ENCODE measurements at places on chromosomes 5 and 9.

DNA sequence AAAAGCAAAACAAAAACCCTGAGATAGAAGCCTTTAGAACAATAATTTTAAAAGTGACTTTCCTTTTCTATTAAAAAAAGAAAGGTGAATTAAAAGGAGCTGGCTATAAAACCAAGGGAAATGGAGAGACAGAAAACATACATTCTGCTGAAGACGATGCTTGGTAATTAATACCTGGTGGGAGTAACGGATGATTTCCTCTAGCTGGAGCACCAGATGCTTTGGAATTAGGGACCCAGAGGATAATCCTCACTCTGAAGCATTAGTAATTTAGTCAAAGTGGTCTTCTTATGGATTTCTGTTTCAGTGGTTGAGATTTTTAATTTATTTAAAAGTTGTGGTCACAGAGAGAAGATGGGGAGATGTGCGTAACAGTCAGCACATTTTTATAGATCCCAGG lies 982.5 kb downstream of the TLE4 start:
- DNase-seq, result no peak

GRCh38 chr5:58455066-58455465 lies 4.8 kb downstream of the PLK2 start:
- DNase-seq, result no peak

DNA sequence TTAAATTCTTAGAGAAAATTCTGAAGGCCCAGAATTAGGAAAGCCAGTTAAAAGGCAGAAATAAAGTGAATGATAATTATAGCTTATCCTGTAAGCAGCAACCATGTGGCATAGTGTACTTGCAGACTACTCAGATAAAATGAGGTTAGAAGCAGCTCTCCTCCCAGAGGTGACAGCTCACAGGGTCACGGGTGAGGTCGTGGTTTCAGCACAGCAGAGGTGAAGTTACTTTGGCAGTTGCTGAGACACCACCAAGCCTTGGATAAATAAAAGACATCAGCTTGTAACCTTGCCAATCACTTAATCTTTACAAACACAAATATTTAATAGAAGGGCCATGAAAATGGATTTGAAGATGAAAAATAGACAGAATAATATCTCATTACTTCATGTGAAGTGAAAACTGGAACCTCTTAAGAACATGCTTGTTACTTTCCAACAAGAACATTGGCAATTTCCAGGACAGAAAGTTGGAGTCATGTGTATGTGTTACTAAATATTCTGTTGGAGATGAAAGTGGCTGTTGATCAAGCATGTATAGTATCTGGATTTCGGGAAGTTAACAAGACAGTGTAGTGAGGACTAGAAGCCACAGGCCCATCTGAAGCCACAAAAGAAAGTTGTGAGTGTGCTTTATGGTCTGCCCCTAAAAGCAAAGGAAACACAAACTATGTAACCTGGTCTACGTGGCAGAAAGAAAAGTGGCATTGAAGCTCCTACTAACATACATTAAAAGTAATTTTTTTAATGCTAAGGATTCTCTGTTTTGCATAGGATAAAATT lies 134.4 kb downstream of the ERCC6L2 start:
- no peak for DNase-seq

GRCh38 chr9:96136992-96137670 lies 164.8 kb downstream of the HSD17B3 start:
- DNase-seq, result no peak

DNA sequence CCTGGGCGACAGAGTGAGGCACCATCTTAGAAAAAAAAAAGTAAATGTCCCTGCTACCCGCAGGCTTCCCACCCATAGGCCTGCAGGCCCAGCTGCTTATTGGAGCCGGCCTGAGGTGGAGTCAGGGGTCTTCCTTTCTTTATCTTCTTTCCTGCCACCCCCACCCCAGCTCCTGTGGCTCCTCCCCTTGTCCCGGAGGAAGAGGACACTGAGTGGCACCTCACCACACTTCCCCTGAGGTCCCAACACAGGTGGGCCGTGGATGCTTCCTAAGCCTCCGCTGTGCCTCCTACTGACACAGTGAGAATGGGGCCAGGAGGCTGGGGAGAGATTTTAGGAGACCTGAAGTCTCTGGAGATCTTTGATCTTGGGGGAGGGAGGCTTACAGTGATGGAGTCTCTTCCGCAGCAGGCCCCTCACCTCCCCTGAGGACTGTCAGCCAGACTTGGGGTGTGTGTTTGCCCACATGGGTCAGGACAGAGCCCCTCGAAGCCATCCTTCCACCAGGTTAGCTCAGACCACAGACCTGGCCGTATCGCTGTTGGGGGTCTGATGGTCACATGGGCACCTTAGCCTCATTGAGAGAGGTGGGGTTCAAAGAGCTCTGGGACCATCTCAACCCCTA lies 135.4 kb upstream of the IER5L start:
- no peak for DNase-seq

GRCh38 chr9:86531971-86532640 lies 177.9 kb upstream of the TUT7 start:
- DNase-seq, result no peak

GRCh38 chr9:19748278-19749126 lies 40.3 kb downstream of the SLC24A2 start:
- DNase-seq, result no peak

- no peak for DNase-seq
Measured at GRCh38 chr5:149063017-149063687, at the start of gene SH3TC2. Gene SH3TC2 (minus strand): TSS chr5:149063062. CDS start chr5:149063022, 40 bp downstream.

- DNase-seq, result no peak
Measured at GRCh38 chr5:178328826-178329730, 96.5 kb upstream of the PHYKPL start.

DNA sequence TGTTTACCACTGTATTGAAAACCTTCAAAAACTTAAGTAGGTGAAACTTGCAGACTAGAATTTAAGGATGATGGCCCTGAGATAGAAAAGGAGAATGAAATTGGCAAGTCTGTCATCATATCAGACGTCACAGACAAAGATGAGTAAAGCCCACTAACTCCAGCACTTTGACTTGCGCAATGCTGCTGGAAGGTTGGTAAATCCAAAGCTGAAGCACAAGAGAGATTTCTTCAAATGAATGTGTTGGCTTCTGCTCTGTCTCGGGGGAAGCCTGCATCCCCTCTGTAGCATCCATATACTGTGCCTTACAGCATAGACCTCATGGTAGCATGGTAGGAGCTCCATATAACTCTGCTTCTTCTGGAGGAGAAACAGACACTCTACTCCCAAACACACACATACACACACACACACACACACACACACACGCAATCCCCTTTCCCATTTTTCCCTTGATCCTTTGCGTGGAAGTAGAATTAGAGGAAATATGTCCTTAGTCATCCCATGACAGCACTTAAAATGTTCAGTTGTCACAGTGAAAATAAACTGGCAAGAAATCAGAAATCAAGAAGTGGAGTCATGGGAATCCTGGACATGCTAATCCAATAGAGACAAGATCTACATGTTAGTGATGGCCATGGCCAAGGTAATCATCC lies 241.5 kb downstream of the NR3C1 start:
- no peak for DNase-seq

DNA sequence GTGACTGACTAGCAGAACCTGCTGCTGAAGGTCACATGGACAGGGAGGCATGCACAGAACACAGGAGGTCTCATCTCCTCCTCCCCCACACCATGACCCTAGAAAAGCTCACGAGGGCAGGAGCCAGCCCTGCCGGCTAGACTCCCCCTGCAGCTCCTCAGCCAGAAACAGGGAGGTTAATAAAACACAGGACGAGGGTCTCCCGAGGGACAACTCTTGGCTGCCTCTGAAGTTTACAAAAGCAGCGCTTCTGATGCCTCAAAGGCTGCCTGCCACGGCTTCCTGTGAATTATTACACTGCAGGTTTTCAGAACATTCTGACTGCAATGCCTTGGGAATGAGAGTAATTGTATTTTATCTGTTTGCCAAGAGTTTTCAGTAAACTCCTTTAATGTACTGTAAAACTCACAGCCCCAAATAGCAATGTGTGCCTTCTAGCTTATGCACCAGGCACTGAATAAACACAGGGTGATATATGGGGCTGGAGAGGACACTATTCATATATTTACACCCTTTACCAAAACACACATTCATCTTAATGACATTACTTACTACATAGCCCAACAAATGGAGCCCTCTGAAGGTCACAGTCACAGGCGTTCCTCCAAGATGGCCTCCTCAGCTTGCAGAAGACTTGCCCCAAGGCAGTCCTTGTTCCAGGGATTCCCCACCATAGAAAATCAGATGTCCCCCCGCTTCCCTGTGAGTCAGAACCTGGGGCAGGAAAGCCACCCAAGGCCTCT lies 83.7 kb downstream of the C5orf15 start:
- DNase-seq, result no peak

DNA sequence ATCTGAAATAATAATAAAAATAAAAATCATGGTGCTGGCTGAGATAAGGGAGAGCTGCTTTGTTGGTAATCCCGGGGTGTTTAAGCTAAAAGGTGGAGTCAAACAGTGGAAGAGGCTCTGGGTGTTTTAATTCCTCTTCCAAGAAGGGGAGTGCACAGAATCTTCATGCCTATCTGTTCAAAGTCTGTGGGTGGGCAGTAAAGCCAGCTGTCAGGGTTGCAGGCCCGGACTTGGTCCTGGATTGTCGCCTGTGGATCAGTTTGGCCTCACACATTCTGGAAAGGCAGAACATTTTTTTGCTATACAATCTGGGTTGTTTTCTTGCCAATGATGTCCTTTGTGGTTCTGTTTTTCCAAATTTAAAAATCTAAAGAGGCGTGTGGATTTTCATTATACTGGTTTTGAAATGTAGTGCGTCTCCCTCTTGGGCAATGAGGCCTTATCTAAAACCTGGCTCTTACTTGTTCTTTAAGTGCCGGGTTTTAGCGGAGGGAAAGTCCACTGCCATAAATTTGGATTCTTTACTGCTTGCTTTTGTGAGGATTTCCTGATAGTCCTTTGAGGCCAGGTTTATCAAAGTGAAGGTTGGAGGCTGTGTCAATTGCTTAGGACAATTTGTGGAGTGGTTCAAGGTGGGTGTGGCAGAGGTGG lies 5.8 kb downstream of the ANKDD1B start:
- DNase-seq, result no peak

DNA sequence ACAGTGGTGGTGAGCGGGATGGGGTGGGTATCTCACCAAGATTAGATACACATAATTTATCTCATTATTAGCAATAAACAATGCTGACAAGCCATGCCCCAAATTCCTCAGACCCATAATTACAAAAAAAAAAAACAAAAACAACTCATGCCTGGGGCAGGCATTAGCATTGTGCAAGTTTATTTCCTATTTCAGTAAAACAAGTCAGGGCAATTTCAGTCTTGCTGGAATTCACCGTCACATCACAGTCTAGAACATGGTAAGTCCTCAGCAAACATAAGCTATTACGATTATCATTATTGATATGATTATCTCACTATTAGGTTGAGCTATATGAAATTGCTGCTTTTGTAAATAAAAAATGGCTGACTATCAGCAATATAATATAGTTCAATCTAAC lies 57.5 kb upstream of the GNAQ start:
- DNase-seq, result no peak

DNA sequence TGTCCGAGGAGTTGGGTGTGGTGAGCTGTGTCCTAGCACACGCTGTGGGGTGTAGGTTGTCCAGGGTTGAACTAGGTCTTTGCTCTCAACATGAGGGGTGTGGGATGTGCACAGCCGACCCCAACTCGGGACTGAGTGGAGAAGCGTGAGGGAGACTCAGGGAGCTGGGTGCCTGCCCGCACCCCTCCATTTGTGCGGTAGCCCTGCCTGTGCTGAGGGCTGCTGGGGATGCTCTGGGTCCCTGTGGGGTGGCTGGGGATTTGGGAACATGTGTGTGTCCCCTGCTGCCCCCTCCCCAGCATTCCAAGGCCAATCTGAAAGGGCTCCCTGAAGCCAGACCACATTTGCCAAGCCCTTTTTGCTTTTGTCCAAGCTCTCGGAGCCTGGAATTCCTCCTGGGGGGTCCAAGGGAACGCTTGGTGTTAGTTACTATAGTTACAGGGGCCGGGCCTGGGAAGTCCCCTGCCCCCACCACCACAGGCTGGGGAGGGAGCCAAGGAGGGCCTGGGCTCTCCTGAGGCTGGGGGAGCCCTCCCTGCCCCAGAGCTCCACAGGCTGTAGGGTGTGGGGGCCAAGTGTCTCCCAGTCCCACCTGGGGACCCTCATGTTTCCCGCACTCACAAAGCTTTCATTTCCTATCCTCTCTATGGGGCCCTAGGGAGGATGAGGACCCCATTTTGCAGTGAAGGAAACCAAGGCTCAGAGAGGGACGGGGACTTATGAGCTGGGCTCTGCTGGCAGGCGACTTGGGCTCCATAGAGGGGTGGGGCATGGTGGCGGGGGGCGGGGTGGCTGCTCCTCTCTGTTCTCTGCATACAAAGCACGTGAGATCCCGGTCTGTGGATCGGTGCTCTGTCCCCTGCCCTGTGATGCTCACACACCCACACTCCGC lies 1.1 kb downstream of the CRB2 start:
- DNase-seq, result no peak

DNA sequence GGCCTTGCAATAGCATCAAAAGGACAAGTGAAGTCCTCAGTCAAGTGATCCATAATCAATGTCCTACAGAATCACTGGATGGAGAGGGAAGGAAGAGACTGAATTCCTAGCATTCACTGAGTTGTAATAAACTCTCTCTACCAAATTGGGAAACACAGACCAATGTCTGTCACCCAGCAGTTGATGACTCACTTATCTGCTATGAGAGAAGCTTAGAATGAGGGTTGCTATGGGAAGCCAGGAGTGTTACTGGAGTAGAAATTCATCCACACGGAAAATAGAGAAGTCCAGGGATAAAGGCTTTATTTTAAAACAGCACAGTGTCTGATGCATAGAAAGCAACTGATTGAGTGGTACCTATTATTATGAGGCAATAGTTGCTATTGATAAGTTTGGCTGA lies 407.4 kb downstream of the BRINP1 start:
- DNase-seq, result no peak

DNA sequence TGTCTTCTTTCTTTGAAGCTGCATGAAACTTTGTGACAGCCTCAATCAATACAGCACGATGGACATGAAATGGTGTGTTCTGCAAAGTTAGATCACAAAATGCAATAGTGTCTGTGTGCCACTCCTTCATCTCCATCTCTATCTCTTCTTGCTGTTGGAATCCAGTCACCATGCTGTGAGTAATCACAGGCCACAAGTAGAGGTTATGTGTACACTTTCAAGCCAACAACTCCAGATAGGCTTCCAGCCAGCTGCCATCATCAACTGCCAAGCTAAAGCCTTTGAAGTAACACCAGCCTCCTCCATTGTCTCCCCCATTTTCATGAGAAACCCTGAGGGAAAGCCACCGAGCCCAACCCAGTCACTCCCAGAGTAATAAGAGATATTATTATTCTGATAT lies 360.6 kb downstream of the PTPRD start:
- no peak for DNase-seq

DNA sequence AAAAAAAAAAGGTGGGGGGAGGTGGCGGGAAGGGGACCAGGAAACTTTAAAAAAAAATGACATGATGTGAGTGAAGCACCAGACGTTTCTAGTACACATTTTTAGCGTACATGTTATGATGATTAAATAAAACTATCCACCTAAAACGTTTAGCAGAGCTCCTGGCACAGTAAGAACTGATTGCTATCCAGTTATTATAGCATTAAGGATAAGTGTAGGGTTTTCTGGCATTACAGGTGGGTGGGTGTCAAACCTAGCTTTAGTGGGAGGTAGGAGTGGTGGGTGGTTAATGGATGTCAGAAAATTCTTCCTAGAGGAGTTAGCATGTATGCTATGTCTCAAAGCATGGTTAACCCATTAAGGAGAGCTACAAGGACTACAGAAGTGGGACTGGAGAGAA lies 2329.5 kb downstream of the MAT2B start:
- no peak for DNase-seq

Data from T-helper 9 cell (primary cell).